ENCODE measurements at places on chromosomes 4 and X.

DNA sequence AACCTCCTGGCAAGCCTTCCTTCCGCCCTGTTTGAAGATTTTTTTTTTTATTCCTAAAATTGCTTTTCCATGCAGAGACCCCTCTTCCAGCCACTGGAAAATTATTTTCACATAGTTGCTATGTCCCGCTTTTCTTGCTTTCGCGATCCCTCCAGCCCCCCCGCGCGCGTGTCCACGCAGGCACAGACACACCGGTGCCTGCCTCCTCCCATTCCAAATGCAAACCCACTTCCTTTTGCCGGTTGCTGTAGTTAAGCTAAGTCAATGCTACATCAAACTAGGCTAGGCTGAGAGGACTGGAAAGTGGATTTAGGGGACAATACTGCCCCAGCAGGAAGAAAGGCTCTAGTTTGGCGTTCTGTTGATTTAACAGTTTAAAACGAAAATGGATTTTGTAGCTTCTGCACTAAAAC lies 111.0 kb downstream of the DHX15 start:
- DNase-seq, result no peak

GRCh38 chrX:69398881-69399280 lies 105.2 kb upstream of the NALF2 start:
- no peak for DNase-seq

- DNase-seq, result no peak
Measured at GRCh38 chrX:118239913-118240698, 105.8 kb upstream of the WDR44 start.

- no peak for DNase-seq
Measured at GRCh38 chrX:47210661-47211425, 7.6 kb upstream of the CDK16 start.

- no peak for DNase-seq
Measured at GRCh38 chr4:53147197-53147596, 218.7 kb downstream of the SCFD2 start.

- no peak for DNase-seq
Measured at GRCh38 chr4:169604903-169605331, 7.5 kb downstream of the NEK1 start.

DNA sequence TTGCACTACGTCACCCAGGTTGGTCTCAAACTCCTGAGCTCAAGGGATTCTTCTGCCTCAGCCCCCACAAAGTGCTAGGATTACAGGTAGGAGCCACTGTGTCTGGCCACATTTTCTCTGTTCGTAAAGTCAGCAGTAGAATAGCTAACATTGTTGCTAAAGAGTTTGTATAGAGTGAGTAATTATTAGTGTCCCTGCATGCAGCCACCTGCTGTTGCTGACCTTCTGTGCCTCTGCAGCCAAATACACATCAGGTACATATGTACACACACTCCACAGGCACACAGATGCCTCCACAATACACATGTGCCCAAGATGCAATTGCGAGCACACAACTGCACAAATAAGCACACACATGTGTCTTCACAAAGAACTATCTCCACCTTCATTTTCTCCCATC lies 10.9 kb downstream of the DRD5 start:
- DNase-seq, result no peak

GRCh38 chr4:142671516-142671915 lies 174.6 kb downstream of the INPP4B start:
- DNase-seq, result no peak

DNA sequence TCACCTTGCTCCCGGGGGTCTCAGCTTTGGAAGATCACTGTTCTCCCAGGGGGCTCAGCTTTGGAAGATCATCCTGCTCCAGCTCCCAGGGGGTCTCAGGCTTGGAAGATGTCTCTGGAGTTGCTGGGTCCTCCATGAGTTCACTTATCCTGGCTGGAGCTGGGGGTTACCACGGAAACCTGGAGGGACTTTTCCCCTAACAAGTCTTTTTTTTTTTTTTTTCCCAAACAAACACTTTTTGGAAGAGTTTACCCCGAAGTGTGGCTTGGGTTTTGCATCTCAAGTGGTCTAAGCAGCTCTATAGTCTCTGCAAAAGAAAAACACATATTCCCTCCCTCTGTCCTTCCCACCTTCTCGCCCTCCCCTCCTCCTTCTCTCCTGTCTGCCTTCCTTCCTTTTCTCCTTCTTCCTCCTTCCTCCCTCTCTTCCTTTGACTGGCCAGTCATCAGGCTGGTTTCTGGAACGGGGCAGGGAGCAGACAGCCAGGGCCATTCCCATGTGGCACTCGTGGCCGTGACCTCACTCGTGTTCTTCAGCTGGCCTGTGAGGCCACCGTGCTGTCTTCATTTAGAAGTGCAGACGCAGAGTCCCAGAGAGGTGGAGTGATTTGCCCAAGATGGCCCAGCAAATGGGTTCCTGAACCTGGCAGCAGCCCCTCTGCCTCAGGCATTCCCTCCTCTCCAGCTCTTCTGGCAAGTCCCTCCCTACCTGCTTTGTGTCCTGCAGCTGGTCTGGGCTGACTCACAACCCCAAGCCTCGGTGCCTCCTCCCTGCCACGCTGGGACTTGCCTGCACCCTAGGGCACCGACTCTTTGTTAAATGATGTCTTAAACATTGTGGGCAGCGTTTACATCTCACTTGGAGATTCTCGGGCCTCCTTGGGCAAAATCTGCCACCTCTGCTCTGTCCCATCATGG lies 25.9 kb upstream of the HMX1 start:
- DNase-seq, result no peak

GRCh38 chrX:143296521-143296920 lies 220.8 kb downstream of the SPANXN3 start:
- DNase-seq, result no peak

DNA sequence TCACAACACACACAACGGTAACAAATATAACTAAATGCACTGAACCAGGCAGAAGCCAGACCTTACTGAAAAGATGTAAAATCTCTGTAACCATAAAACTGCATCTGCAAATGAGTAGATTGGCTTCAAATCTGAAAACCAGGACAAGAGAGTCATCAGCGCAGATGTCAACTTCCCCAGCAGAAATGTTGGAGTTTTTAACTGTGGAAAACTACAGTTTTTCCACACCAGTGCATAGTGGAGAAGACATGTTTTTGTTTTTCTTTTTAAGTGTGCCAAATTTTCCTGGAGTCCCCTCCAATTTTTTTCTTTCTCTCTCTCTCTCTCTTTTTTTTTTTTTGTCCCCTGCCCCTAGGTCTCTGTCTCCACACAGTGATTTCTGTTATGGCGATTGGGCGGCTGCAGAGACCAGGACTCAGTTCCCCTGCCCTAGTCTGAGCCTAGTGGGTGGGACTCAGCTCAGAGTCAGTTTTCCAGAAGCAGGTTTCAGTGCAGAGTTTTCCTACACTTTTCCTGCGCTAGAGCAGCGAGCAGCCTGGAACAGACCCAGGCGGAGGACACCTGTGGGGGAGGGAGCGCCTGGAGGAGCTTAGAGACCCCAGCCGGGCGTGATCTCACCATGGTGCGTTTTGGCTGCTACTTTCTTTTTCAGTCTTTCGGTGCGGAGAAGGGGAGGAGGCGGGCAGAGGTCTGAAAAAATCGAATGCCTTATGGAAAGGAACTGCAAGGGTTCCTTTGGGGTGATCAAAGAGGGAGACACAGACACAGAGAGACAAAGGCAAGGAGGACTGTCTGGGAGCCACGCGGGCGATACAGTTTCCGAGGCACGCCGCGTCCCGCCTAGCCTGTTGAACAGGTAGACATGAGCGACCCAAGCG lies at the start of gene GUCY1A1:
Gene GUCY1A1 (plus strand): TSS at position 505 of the 878 bp plus-strand sequence. CDS start 30,020 bp downstream, outside the sequence.
- DNase-seq, result no peak

- DNase-seq, result no peak
Measured at GRCh38 chr4:178148106-178148505, 705.9 kb upstream of the AGA start.

GRCh38 chr4:79210636-79211049 lies 115.2 kb downstream of the NAA11 start:
- no peak for DNase-seq

- no peak for DNase-seq
Measured at GRCh38 chr4:152824561-152824960, 44.8 kb downstream of the ARFIP1 start.

DNA sequence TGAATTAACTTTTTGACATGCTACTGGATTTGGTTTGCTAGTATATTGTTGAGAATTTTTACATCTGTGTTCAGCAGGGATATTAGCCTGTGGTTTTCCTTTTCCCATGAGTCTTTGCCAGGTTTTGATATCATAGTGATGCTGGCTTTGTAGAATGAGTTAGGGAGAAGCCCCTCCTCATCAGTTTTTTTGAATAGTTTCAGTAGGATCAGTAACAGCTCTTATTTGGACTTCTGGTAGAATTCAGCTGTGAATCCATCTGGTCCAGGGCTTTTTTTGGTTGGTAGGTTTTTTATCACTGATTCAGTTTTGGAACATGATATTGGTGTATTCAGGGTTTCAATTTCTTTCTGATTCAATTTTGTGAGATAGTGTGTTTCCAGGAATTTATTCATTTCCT lies 790.4 kb upstream of the GRID2 start:
- DNase-seq, result no peak

GRCh38 chrX:153495903-153496589 lies 1.3 kb downstream of the BGN start:
- DNase-seq, result no peak

DNA sequence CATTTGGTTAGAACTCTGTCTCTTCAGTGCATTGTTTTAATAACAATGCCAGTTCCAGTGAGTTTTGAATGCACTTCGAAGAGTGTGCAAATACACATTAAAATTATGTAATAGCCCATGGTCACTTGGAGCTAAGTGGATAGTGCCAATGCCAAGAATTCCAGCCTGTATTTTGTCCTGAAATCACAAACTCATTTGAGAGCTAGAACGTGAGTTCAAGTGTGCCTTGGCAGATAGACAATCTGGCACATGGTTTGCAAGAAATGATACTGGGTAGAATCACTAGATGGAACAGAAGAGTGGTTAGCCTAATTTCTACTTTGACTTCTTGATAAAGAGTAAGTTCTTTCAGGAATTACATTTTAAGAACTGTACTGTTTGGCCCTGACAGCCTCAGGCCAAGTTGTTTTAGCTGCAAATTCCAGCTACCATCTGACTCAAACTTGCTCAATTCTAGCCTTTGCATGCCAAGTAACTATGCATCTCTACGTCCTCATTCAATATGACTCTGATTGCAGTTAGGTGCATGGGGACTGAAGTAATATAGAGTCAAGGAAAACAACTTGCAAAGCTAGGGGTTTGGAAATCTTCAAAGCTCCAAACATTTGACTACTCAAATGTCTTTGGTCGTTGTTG lies 131.9 kb upstream of the SMIM31 start:
- DNase-seq, result no peak

DNA sequence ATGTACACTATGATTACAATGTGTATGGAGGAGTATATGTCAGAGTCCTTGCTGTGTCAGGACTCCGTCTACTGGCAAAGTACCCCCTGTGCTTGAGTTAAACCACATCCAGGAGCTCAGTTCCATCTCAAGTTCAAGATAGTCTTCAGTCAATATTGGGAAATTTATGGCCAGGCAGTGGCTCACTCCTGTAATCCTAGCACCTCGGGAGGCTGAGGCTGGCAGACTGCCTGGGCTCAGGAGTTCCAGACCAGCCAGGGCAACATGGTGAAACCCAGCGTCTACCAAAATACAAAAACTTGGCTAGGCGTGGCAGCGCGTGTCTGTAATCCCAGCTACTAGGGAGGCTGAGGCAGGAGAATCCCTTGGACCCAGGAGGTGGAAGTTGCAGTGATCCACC lies 5.8 kb downstream of the SLBP start:
- DNase-seq, result no peak

- DNase-seq, result no peak
Measured at GRCh38 chr4:84638092-84638491, 55.2 kb downstream of the CDS1 start.

- no peak for DNase-seq
Measured at GRCh38 chr4:111945014-111945413, 200.2 kb upstream of the FAM241A start.

DNA sequence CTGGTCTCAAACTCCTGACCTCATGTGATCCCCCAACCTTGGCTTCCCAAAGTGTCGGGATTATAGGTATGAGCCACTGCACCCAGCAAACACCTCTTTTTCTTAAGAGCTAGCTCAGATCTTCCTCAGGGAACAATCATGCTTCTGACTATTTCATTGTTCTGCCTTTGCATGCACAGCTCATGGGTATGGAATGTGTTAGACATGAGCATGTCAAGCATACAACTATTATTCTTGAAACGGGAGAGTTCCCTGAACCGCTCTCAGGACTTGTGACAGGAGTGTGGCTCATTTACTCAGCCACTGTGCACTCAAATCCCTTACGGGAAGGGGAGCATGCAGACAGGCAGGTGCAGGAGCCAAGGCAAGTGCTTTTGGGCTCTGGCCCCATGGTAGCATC lies 231.7 kb upstream of the TAPT1 start:
- DNase-seq, result no peak

- DNase-seq, result no peak
Measured at GRCh38 chr4:6338175-6338950, 68.7 kb downstream of the WFS1 start.

GRCh38 chrX:37320541-37321203 lies 28.5 kb upstream of the PRRG1 start:
- DNase-seq, result no peak

- DNase-seq, result no peak
Measured at GRCh38 chr4:1207157-1207470, 34.7 kb upstream of the SPON2 start.

DNA sequence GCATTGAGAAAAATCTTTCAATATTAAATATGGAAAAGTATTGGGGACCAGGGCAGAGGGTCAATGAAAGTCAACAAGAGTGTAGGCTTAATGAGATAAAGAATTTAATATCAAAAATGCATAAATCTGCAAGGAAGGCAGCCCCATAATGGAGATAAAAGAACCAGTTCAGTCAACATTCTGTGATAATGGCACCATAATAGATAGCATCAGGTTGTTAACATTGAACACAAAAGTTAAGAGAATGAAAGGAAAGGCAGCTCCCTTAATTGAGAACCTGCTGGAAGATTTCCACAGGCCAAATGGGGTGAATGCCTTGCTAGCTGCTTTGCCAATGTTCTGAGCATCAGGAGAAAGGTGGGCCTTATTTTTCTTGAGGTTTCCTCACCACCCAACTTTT lies 60.4 kb upstream of the TMEM33 start:
- no peak for DNase-seq

- DNase-seq, result no peak
Measured at GRCh38 chr4:144894573-144894972, 203.4 kb downstream of the ANAPC10 start.

GRCh38 chr4:105179539-105180401 lies 33.1 kb downstream of the TET2 start:
- DNase-seq, result no peak

Measured in T-helper 9 cell (primary cell).